Upper lobe of left lung (tissue), 6 donors: ENCODE measurements at places on chromosomes 13 and 19. TPM values are rescaled to one million over a fixed set of nuclear protein-coding genes. Genes with fewer than 3 reads are reported as not detected.

DNA sequence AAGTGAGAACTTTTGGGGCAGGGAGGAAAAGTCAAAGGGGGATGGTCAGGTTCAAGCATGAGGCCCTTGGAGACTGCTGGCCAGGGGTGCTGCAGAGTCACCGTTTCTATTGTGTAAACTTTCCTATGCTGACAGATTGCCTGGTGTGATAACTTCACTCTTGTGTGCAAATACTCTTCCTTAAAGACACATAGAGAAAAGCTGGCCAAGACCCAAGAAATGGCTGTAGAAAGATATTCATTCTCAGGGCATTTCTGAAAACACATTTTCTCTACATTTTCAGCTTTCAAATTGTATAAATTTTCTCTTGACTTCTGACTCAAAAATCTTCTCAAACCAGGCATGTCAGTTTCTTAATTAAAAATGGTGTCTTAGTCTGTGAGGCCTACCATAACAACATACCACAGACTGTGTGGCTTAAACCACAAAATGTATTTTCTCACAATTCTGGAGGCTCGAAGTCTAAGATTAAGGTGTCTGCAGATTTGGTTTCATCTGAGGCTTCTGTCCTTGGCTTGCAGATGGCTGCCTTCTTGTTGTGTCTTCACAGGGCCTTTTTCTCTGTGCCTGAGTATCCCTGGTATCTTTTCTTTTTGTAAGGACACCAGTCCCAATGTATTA is 304.5 kb downstream of the KCNRG start:
- no peak for DNase-seq

DNA sequence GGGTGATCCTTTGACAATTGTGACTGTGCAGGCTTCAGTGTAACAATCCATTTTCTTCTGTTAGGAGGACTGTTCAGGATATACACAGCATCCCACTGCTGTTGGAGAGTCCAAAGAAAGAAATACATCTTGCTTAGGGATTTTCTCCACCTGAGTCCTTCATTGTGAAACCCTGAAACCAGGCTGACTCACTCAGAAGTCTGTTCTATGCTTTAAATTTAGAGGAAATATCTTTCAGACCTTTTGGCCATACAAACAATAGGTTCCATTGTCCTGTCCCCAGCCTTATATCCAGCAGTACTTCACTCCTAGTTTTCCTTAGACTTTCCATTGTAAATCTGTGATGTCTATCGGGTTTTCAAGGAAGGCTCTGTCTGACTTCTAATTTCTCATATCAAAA is 379.1 kb downstream of the SUCLA2 start:
- no peak for DNase-seq

DNA sequence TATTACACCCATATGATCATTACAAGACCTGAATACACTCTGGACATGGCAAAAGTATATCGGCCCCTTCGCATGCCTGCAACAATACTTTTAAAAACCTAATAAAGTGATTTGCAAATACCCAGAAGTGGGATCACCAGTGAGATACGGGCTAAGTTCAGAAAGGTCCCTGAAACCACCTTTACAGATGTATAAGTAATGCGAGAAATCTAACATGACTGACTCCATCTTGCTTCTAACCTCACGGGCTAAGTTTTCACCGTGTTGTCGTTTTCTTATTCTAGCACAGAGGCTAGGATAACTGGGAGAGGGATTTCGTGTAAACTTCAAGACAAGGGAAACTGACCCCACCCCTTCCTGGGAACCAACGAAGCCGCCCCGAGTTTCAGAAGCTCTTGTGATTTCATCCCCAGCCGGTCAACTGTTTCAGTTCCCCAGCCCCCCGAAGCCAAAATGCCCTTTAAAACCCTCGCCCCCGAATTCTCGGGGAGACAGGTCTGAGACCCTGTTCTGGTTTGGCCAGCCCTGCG is 703 bp downstream of the NEK3 start:
- no peak for DNase-seq

GRCh38 chr19:58374200-58374599 is 6.6 kb downstream of the ZNF837 start:
- no peak for DNase-seq

- DNase-seq, result peak; percentile 93
Measured at GRCh38 chr19:46014941-46015686, 7.7 kb downstream of the PGLYRP1 start.

- peak; percentile 42 for DNase-seq
Measured at GRCh38 chr19:13260883-13261653, 110.9 kb downstream of the IER2 start.

GRCh38 chr19:38557205-38557799 is 60.5 kb downstream of the MAP4K1 start:
- no peak for DNase-seq

- DNase-seq, result no peak
Measured at GRCh38 chr13:105773863-105774538, 761.5 kb downstream of the EFNB2 start.

GRCh38 chr13:25928941-25929505 is 122.8 kb downstream of the SHISA2 start:
- DNase-seq, result no peak

GRCh38 chr19:18388960-18389725 is 3.2 kb downstream of the GDF15 start:
- DNase-seq, result no peak

DNA sequence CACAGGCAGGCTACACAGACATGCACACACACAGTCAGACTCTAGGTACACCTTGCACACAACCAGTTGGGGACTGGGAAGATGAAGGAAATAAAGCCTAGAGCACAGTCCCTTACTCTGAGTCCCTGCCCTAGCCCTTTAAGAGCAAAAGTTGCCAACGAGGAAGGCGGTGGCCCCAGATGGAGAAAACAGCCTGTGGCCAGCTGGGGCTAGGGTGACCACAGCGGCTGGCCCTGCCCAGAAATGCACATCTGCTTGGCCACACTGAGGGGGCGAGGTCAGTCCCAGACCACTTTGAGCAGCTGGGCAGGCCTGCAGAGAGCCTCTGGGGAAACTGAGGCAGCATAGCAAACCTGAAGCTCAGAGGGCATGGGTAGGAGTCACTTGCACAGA is 52.3 kb downstream of the PTPRS start:
- DNase-seq, result no peak

DNA sequence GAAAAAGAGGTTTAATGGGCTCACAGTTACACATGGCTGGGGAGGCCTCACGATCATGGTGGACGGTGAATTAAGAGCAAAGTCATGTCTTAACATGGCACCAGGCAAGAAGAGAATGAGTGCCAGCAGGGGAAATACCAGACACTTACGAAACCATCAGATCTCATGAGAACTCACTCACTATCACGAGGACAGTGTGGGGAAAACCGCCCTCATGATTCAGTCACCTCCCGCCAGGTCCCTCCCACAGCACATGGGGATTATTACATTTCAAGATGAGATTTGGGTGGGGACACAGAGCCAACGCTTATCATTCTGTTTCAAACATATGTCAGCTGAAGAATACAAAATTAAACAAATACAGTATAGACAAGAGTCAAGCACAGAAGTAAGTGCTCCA is 165.1 kb downstream of the PCCA start:
- DNase-seq, result no peak

- DNase-seq, result no peak
Measured at GRCh38 chr13:35733827-35734226, 257.3 kb upstream of the MAB21L1 start.

- no peak for DNase-seq
Measured at GRCh38 chr19:6697291-6697690, 23.2 kb downstream of the C3 start.

GRCh38 chr19:45630463-45630862 is 8.7 kb downstream of the EML2 start:
- no peak for DNase-seq

DNA sequence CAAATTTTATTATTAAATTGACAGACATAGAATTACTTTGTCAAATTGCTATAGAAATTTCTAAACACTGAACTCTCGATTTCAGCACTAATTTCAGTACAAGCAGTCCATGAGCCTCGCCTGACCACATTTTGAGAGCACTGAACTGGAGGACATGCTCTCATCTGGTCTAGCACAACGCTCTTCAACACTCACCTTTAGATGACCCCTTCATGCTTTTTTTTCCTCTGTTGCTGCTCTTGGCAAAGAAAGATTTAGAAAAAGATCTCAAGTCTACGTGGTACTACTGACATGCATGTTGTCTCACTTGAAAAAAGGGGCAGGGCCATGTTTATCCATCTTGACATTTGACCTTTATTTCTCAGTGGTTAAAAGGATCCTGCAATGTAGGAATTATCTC is 981.5 kb downstream of the DIAPH3 start:
- DNase-seq, result no peak

DNA sequence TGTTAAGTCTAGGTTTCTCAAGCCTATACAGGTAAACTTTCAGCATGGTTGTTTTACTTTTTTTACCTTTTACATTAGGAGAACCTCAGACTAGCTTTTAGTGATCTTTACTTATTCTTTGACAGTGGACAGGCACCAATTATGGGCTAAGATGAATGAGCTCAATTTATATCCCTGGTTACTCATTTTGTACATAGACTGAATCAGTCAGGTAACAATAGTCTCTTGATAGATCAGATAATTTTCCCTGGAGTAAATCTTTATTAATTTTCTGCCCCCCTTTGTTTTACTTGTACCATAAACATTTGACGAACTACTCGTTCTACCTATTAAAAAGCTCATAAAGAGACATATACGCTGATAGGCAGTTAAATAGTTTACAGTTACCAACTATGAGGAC is 22.8 kb downstream of the SPART start:
- DNase-seq, result no peak

DNA sequence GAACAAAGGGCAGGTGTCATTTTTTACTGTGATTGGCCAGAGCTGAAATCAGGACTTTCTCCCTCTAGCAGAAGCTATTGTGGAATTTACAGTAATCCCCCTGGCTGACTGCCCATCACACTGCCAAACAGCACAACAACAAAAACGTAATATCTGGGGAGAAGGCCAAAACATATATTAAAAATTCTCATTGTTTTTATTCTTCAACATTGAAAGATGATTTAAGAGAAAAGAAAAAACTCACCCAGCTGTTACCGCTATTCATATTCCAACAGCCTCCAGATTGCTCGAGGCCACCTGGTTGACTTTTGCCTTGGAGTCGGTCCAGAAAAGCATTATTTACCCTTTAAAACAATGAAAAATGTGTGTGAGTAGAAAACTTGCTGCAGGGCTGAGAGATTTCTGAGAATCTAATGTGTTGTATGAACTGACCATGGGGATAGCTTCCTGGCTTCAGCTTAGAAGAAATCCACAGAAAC is 97.2 kb downstream of the EPSTI1 start:
- DNase-seq, result no peak

GRCh38 chr13:98575904-98576199 is 1.1 kb downstream of the STK24 start:
- DNase-seq, result no peak

- DNase-seq, result no peak
Measured at GRCh38 chr13:105105471-105105870, 1430.0 kb downstream of the EFNB2 start.

GRCh38 chr19:44803442-44804428 is 5.2 kb upstream of the BCAM start:
- DNase-seq, result no peak

GRCh38 chr19:12665281-12665573 is 1.3 kb downstream of the MAN2B1 start:
- DNase-seq, result no peak

- no peak for DNase-seq
Measured at GRCh38 chr13:99000137-99000536, 22.3 kb upstream of the DOCK9 start.

The SIGLEC5 gene
- total RNA-seq, result 9.4 TPM

The OSCAR gene
- 119 TPM for total RNA-seq

The SPIB gene
- 0.13 TPM for total RNA-seq

The SULT2B1 gene
- 13.6 TPM for total RNA-seq

The PGLYRP2 gene
- not detected for total RNA-seq

The C13orf42 gene
- not detected for total RNA-seq

The CABP5 gene
- total RNA-seq, result not detected

The ZNF723 gene
- not detected for total RNA-seq

The FLT1 gene
- 36.5 TPM for total RNA-seq

The C13orf46 gene
- total RNA-seq, result 5.5 TPM

The AMER2 gene
- not detected for total RNA-seq

The KLF1 gene
- total RNA-seq, result 0.40 TPM
